SIG-M5 (cell line): ENCODE measurements at places on chromosomes 4 and X.

DNA sequence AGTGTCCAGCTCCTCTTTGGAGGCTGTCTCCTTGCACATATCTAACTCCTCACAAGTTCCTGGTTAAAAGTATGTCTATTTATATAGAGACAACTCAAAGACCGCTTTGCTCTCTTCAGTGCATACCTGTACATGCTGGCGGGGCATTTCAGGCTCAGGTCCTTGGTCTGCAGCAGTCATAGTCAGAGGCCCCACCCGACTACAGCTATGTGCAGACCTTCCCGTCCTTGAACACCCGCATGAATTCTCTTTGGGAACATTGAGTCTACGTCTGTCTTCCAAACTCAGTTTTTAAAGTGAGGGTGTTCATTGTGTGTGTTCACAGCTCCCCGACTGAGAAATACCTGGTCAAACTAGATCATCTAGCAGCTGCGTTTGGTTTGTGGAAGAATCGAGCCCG, 4.2 kb downstream of the BCOR start:
- DNase-seq: no peak

- no peak for DNase-seq
These were observed at the start of gene AADAT for GRCh38 chr4:170089668-170090351. TSS of gene AADAT (minus strand) at chr4:170089956. CDS start at chr4:170089690, 266 bp downstream.

DNA sequence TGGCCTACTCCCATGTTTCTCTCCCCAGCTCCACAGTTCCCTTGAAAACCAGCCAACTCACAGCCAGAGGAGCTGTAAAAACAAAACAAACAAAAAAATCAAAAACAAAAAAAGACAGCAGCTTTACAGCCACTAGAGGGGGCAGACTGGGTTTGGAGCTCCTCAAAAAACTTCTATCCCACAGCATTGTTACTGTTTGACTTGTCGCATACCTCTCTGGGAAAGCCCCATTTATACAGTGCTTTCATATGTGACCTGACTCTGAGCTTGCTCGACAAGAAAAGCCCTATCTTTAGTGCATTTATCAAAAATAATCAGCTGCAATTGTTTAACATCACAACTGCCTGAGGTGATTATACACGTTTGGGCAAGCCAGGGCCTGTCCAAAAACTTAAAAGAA, 21.6 kb downstream of the TSPAN6 start:
- no peak for DNase-seq

DNA sequence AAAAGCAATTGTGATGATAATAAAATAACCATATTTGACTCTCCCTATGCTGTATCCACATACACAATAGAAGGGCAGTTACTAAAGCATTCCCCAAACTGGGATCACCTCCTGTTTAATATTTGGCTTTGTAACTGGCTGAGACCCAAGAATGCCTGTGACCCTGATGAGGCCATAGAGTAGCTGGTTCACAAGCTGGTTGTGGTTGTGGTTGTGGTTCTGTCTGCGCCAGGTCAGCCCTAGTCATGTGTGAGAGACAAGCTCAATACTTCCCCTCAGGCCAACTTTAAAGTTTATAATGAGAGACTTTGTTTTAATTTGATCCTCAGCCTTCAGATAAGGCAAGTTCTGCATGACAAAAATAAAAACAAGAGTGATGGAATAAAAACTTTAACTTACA, 209.9 kb downstream of the PARM1 start:
- DNase-seq: no peak

DNA sequence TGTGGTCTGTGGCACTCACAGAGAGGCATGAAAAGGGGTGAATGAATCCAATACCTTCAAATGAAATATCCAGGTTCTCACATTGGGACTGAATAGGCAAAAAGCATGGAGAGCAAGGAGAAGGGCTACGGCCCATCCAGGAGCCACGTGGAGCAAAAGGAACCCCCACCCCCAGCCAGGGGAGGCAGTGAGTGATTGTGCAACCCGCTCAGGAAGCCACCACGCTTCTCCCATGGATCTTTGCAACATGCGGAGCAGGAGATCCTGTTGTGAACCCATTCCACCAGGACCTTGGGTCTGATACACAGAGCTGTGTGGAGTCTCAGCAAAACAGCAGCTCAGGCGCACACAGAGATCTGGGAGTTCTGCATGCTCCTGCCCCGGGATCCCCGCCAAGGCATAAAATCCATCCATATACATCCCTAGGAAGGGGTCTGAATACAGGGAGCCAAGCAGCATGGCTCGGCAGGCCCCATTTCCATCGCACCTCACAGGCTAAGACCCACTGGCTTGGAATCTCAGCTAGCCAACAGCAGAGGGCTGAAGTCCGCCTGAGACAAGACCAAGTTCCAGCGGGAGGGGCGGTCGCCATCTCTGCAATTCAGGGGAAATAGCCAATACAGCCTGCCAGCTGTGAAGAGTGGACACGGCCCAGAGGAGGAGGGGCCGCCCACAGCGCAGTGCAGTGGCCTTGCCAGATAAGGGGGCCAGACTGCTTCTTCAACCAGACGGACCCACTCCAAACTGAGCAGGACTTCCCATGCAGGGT, 80.2 kb downstream of the FGF16 start:
- DNase-seq: no peak

DNA sequence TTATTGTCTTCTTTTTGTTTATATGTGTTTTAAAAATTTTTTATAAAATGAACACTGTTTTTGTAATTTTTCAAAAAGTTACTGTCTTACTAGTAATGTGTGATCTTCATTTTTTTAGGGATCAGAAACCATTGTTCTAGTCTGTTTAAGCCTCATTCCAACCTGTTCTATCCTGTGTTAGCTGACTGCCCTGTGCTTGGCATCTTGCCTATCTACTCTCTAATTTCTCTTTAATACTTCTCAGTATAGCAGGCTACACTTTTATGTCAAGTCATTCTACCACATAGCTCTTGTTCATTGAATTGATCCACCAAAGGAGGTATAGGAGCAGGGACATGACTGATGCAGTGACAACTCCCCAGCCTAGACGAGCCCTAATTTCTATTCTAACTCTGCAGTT, 70.2 kb upstream of the PLS3 start:
- no peak for DNase-seq

- no peak for DNase-seq
These were observed 237.4 kb downstream of the CAMK2D start for GRCh38 chr4:113524096-113524495.

GRCh38 chr4:80125252-80126177, 52.5 kb upstream of the ANTXR2 start:
- DNase-seq: no peak

DNA sequence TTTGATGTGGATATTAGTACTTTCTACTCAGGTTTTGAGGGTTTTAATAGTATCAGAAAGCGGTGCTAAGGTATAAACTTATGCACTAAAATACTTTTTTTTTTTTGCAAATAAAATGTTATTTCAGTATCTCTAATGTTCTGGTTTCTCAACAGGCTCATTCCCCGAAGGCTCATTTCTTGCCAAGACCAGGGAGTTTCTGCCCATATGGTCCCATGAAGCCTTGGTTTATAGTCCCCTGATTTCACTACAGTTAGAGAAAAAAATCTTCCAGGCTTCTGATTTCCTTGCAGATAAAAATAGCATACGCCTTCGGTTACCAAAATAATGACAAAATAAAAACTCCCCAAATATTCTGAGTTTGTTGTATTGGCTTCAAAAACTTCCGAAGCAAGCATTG, 814.2 kb upstream of the PABPC4L start:
- no peak for DNase-seq

DNA sequence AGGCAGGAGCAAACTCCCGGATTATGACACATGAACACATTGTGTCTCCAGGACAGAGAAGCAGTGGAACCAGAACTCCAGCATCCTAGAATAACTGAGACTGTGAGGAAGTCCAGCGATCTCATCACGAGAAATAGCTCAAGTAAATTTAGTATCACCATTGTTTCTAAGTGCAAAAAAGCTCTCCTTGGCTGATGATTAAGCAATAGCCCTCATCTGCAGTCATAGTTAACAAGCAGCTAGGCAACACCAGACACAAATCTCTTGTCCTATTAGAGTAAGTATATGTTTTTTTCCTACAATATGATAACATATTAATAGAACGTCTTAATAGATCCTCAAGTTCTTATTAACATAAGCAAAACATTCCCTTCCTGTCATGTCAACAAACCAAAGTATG, 2.4 kb upstream of the CFAP299 start:
- DNase-seq: no peak

DNA sequence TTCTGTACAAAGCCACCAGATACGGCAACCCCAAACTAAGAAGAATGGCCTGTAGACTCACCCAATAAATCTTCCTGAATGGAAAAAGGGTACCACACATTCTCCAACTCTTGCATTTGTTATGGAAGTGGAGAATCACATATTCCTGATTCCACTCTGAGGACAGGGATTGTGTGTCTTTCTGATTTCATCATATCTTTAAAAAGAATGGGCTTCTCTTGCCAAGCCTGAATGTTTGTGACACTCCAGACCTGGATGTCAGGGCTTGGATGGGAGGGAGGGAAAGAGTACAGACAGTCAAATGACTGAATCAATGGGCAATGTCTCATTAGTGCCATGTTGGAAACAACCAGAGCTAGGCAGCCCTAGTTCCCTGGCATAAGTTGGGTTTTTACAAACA, 77.4 kb downstream of the PLAC1 start:
- DNase-seq: no peak

- no peak for DNase-seq
These were observed 67.9 kb downstream of the NHS start for GRCh38 chrX:17442898-17443297.

GRCh38 chrX:103513067-103513466, 6.2 kb downstream of the RAB40A start:
- DNase-seq: no peak

DNA sequence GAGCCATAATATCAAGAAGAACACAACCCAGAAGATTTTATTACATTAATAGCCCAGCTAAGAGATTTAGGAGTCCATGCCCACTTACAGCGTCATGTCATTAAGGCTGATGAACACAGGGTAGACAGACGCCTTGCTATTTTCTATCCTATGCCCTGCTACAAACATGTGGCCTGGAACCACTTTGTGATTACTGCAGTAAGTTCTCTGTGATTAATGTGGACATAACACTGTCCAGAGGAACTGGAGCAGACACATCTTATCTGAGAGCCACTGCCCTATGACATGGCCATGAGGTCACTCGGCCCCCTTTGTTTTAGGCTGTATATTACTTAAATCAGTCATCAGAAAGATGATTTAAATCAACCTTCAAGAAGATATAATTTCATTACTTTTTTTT, 211.7 kb downstream of the MAML3 start:
- DNase-seq: no peak

DNA sequence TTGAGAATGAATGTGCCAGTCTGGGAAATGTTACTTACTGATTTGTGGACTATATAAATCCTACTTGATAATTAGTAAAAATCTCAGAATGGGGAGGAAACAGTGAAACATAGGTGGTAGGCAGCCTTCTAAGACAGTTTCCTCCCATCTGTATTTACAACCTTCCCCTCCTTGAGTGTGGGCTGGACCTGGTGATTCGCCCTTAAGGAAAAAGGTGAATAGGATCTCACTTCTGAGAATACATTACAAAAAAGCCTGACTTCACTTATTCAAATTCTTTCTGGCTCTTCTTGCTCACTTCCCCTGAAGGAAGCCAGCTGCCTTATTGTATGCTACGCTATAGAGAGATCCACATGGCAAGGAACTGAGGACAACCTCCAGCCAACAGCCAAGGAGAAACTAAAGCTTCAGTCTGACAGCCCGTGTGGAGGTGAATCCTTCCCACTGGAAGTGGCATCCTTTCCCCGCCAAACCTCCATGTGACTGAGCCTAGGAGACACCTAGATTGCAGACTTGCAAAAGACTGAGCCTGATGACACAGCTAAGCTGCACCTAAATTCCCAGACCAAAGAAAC, 585.0 kb downstream of the STPG2 start:
- DNase-seq: no peak

DNA sequence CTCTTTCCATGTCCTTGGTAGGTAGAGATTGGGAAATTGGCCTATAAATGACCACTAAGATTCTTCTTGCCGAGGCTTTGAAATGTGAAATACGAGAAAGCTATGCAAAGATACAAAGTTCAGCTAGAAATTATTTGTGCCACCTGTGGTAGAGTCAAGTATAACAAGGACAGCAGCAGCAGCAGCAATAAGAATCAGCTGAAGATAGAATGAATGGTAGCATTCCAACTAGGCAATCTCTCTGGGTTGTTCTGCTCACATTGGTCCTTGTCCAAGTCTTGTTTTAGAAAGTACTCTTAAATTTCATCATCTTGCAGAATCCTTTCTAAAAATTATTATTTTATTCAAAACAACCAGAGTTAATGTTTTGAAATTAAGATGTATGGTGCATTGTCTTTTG, 67.8 kb upstream of the PCDH10 start:
- DNase-seq: no peak

- DNase-seq: no peak
These were observed 47.1 kb downstream of the FAM193A start for GRCh38 chr4:2583517-2583916.

GRCh38 chr4:80362578-80363181, 27.1 kb downstream of the CFAP299 start:
- no peak for DNase-seq

DNA sequence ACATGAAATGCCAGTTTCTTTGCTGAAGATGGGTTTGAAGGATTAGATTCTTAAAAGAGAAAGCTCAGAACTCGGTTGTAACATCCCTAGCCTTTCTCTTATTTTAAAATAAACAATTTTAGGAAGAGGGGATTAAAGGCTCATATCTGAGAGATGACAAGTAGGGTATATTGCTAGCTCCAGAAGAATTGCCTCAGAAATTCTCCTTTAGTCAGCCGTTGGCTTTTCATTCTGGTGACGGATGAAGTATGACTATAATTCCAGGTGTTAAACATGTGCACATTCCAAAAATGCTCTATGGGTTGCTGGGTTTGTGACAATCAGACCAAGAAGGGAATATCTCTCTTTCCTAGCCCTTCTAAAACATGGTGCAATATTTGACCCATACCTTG, 17.8 kb downstream of the DKK2 start:
- DNase-seq: no peak

DNA sequence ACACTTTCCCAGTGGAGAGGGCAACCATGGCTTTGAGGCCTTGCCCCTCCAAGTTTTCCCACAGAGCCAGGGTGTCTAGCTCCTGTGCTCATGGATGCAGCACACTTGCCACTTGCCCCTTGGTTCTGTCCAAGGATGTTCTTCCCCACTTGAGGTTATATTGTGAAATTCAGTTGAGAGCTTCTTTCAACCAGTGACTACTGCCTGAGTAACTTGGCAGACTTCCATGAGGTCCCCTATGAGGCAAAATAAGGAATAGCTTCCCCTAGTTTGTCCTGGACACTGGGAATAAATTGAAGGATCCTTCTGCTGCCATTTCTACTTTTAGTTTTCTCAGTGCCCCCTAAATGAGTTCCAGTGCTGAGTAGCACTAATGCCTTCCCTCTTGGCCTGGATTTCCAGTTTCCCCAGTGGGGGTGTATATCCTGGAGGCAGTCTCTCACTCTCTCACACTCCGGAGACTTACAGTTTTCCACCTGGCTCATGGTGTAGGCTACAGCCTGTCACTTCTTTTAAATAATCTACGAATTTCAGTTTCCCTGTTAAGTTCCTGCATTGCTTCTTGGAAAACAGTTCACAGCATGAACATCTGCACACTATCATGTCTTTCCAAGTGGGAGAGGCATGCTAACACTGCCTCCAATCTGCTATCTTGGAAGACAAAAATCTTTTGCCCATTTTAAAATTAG, 36.4 kb upstream of the ADH4 start:
- DNase-seq: no peak
